Activated effector memory CD4-positive, alpha-beta T cell treated with Interleukin-2 at 50 U/mL for 16 hours (primary cell): ENCODE measurements at places on chromosomes 6 and 20.

- DNase-seq: no peak
Measured at GRCh38 chr6:122730775-122731386, 48.6 kb upstream of the FABP7 start.

- DNase-seq: no peak
Measured at GRCh38 chr6:170058878-170059485, 231.9 kb downstream of the DLL1 start.

- DNase-seq: no peak
Measured at GRCh38 chr6:13554929-13555333, 19.5 kb upstream of the SIRT5 start.

DNA sequence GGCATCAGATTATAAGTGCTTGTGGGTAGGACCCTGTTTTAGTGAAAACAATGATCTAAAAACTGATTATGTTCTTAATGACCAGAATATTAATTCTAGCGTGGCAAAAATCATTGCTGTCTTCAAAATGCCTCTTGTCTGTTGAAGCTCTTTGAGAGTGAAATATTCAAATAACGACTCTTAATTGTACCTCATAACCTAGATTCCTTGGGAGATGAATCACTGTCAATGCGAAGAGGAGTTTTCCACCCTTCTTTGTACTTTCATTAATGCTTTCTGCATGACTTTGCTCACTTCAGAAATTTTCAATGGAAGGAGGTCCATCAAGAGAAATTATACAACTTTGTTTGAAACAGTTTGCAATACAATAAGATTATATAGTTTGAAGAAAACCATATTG lies 71.5 kb downstream of the CRYBG1 start:
- no peak for DNase-seq

DNA sequence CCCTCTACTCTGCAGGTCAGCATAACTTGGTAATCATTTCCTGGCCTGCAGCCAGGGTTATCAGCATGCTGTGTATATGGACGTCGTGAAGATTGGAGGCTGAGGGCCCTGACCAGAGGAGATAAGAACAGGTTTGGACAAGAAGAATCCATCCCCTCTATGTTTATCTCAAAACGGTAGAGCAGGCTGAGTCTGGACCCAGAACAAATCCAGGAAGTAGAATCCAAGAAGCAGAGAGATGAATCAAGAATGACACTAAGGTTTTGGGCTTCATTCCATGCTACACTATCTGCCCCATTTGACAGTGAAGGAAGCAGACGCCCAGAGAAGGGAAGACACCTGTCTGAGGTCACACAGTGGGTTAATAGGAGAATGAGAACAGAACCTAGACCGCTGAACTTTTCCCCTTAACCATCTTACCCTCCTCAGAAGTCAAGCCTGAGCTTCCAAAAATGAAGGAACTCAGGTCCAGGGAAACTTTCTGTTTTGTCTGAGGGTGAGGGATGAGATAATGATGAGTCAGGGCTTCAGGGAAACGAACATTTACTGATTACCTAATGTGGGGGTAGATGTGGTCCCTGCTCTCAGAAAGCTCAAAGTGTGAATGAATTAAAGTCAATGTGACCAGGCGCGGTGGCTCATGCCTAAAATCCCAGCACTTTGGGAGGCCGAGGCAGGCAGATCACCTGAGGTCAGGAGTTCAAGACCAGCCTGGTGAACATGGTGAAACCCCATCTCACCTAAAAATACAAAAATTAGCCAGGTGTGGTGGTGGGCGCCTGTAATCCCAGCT lies 9.4 kb upstream of the COMMD7 start:
- DNase-seq: no peak

DNA sequence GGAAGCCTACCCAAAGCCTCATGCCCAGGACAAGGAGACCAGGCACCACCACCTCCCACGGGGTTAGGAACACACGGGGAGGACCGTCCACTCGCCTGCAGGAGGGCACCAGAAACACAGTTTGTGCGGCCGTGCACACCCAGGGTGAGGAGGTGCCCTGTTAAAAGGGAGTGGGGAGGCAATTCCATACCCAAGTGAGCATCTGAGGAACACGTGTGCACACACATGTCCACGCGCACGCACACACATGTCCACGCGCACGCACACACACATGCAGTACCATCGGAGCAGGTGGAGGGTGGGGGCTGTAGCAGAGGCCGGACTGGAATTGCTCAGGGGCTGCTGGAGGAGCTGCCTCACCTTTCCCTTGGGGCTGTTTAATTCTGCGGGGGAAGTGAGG lies 259.4 kb downstream of the TAF4 start:
- no peak for DNase-seq

DNA sequence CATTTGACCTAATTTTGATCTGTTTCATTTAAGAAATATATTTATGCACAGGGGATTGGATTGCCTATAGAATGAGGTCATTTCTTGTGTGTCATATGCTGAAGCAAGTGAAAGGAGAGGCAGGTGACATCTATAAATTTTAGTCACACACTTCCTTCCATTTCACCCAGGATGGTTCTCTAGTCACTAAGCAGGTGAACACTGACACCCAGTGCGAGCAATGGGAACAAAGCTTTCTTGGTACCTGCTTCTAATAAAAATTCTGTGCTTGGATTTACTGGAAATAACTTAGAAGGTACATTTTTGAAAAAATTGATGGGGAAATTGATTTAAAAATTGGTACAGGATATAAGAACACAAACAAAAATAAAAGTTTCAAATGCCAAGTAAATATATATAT lies 66.9 kb upstream of the MC3R start:
- DNase-seq: no peak

DNA sequence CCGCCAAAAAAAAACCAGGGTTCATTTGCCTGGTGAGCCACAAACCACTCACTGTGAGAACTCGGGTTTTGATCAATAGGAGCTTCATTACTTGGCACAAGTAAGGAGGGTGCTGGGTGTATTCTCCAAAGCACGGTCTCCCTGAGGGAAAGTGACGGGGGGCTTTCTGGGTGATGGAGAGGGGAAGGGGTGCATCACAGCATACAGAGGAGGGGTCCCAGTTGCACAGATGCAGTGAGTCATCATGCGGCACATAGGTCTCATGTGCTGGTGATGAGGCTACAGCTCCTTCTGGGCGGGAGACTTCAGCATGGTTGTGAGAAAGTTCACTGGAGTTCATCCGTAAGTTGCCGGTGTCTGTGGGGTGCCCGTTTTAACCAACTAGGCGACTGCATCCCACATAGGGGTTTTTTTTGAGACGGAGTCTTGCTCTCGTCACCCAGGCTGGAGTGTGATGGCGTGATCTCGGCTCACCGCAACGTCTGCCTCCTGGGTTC lies 36.2 kb downstream of the SUN5 start:
- peak; percentile 25 for DNase-seq

DNA sequence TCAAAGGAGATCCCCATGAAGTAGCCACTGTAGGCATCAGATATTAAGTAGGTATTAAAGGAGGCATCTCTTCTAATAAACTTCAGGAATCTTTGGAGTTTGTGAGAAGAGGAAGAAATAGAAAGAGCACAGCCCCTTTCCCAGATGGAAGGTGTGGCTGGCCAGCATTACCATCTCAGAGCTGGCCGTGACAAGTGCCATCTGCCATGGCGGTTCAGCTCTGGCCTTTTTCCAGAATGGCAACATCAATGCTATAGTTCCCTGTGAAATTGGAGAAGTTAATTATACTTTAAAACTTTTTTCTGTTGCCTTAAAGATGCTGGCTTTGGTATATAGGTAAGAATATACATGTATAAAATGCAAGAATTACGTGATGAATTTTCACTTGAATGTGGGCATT lies 51.9 kb upstream of the MCUR1 start:
- no peak for DNase-seq

DNA sequence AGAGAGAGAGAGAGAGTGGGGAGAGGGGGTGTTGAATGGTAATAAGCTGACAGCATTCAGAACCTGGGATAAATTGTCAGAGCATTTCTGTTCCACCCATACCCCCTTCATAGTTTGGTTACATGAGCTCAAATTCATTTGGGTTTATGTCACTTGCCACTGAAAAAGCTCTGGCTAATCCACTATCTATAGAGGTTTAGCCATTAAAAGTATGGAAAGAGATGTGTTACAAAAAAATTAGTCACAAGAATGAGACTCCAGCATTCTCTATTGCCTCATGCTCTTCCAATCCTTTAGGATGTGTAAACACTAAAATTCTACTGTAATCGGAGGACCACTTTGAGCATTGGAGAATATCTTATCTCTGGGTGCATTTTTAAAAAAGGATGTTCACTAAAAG lies 297.6 kb upstream of the TCF21 start:
- DNase-seq: no peak

DNA sequence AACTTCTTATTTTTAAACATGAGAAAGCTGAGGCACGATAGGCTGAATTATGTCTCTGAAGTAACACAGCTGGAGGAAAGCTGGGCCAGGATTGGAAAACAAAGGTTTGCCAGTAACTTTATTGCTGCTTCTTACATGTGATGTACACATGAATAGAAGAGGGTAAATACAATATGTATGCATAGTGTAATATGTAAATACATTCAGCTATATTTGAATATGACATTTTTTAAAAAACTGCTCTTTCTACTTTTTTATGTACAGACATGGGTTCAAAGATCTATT lies 90.2 kb downstream of the ADTRP start:
- no peak for DNase-seq

- no peak for DNase-seq
Measured at GRCh38 chr6:48111575-48111974, 578 bp upstream of the PTCHD4 start.

GRCh38 chr6:151057061-151057460 lies 182.7 kb upstream of the AKAP12 start:
- DNase-seq: no peak

GRCh38 chr6:142827991-142828390 lies 117.0 kb downstream of the HIVEP2 start:
- DNase-seq: no peak

GRCh38 chr6:142952614-142953013 lies 7.6 kb upstream of the HIVEP2 start:
- no peak for DNase-seq

DNA sequence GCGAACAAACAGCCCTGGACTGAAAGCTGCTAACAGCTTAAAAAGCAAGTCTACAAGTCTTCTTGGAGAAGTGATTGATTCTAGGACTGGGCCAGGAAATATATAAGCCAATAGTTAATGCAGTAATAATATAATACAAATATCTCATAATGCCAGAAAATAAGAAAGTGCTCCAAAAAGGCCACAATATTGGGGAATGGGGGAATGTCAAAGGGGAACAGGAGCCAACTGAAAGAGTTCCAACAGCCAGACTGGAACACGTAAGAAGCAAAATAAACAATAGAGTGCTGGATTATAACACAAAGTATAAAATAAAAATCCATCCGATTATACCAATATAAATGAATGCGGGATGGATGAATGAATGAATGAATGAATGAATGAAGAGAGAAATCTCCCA lies 295.8 kb downstream of the NRN1 start:
- no peak for DNase-seq

- no peak for DNase-seq
Measured at GRCh38 chr6:168600381-168600780, 159.4 kb downstream of the SMOC2 start.

DNA sequence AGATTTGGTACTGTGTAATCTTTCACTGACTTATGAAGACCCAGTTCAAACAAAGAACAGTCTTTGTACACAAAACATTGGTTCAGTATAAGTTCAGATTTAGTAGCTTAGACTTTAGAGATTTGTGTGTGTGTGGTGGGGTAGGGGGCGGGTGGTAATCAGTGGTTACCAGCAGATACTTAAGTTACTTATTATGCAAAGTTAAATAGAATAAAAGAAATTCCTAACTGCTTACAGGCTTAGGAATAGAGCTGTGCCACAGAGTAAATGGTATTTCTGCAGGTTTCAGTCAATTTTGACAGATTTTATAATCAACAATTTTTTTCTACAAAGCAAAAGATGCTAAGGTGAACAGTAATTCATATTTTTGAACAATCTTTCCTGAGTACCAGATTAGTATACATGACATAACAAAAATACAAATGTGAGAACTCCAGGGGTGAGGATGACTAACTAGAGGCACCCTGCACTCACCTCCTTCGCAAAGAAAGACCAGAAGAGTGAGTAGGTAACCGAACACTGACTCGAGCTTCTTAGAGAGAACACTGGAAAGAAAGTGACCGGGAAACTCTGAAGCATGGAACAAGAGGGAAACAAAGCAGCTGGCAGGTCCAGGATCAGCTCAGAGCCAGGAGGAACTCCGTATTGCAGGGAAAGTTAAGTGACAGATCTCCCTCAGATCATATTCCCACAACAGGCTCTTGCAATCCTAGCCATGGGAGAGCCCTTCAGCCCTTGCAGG lies 560.6 kb downstream of the COL12A1 start:
- DNase-seq: no peak

GRCh38 chr6:123803504-123804013 lies at the start of gene NKAIN2:
Gene NKAIN2, plus strand, starts transcription at chr6:123803865.
- no peak for DNase-seq

GRCh38 chr6:133787122-133787521 lies 101.8 kb upstream of the TCF21 start:
- DNase-seq: no peak

GRCh38 chr6:135132776-135133175 lies 48.3 kb upstream of the MYB start:
- DNase-seq: no peak

GRCh38 chr20:33516882-33517281 lies 27.0 kb downstream of the CBFA2T2 start:
- DNase-seq: no peak

DNA sequence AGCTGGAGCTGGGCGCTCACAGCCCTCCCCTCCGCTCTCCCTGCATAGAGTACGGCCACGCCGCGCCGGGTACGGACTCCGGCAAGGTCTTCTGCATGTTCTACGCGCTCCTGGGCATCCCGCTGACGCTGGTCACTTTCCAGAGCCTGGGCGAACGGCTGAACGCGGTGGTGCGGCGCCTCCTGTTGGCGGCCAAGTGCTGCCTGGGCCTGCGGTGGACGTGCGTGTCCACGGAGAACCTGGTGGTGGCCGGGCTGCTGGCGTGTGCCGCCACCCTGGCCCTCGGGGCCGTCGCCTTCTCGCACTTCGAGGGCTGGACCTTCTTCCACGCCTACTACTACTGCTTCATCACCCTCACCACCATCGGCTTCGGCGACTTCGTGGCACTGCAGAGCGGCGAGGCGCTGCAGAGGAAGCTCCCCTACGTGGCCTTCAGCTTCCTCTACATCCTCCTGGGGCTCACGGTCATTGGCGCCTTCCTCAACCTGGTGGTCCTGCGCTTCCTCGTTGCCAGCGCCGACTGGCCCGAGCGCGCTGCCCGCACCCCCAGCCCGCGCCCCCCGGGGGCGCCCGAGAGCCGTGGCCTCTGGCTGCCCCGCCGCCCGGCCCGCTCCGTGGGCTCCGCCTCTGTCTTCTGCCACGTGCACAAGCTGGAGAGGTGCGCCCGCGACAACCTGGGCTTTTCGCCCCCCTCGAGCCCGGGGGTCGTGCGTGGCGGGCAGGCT lies 4.6 kb downstream of the KCNK15 start:
- no peak for DNase-seq
